ENCODE measurements at places on chromosomes 6 and 20. TPM values are rescaled to one million over a fixed set of nuclear protein-coding genes. Genes with fewer than 3 reads are reported as not detected.

The RCAN2 gene
- 69.6 TPM for total RNA-seq

The HLA-F gene
- 61.8 TPM for total RNA-seq

The SEC23B gene
- 31.2 TPM for total RNA-seq

The LPA gene
- not detected for total RNA-seq

The LKAAEAR1 gene
- total RNA-seq: not detected

The CST2 gene
- total RNA-seq: 1.2 TPM

The ZSCAN31 gene
- 14.6 TPM for total RNA-seq

The PTK6 gene
- not detected for total RNA-seq

The KIAA0408 gene
- 3.0 TPM for total RNA-seq

The CST1 gene
- total RNA-seq: not detected

The MEI4 gene
- 0.05 TPM for total RNA-seq

The REM1 gene
- total RNA-seq: 5.2 TPM

The SRMS gene
- not detected for total RNA-seq

The KHDC1L gene
- not detected for total RNA-seq

The BLTP3A gene
- 8.0 TPM for total RNA-seq

The ESR1 gene
- 9.4 TPM for total RNA-seq

The OR2J1 gene
- total RNA-seq: not detected

The ARMC2 gene
- 12.5 TPM for total RNA-seq

The LIN28B gene
- total RNA-seq: not detected

The TSPYL1 gene
- total RNA-seq: 67.7 TPM

The TRIM31 gene
- total RNA-seq: not detected

The DSP gene
- total RNA-seq: 3.4 TPM

The GABBR1 gene
- total RNA-seq: 48.4 TPM

The TMEM74B gene
- 0.74 TPM for total RNA-seq

The GPX5 gene
- not detected for total RNA-seq

The SEL1L2 gene
- 16.1 TPM for total RNA-seq

The CHMP4B gene
- total RNA-seq: 79.2 TPM

The ZNF133 gene
- 12.6 TPM for total RNA-seq

The TPBG gene
- total RNA-seq: 22.1 TPM

The WASF1 gene
- 11.0 TPM for total RNA-seq

The ZHX3 gene
- total RNA-seq: 88.2 TPM

The SLC2A4RG gene
- 112 TPM for total RNA-seq

The CALHM4 gene
- total RNA-seq: not detected

The COL21A1 gene
- total RNA-seq: 9.7 TPM

The BPIFB2 gene
- not detected for total RNA-seq

The YIPF3 gene
- 54.6 TPM for total RNA-seq

The RFX6 gene
- total RNA-seq: not detected

The EEF1A2 gene
- 0.42 TPM for total RNA-seq

The PERP gene
- 14.7 TPM for total RNA-seq

The SLC13A3 gene
- total RNA-seq: 1.7 TPM

The ADGRB3 gene
- total RNA-seq: 5.9 TPM

The GSTA3 gene
- total RNA-seq: not detected

The NCOA3 gene
- 46.6 TPM for total RNA-seq

The TASP1 gene
- total RNA-seq: 21.2 TPM

The SPEF1 gene
- total RNA-seq: not detected

The TENT5A gene
- total RNA-seq: 58.2 TPM

The APMAP gene
- total RNA-seq: 32.7 TPM

The COL19A1 gene
- 0.46 TPM for total RNA-seq

The DEFB118 gene
- total RNA-seq: not detected

The C4A gene
- 27.5 TPM for total RNA-seq

The C20orf144 gene
- not detected for total RNA-seq

Data from posterior vena cava (tissue), 2 donors.